ENCODE measurements at places on chromosomes 1 and 21. TPM values are rescaled to one million over a fixed set of nuclear protein-coding genes. Genes with fewer than 3 reads are reported as not detected.

NTMT2 gene
- total RNA-seq: not detected

DNA sequence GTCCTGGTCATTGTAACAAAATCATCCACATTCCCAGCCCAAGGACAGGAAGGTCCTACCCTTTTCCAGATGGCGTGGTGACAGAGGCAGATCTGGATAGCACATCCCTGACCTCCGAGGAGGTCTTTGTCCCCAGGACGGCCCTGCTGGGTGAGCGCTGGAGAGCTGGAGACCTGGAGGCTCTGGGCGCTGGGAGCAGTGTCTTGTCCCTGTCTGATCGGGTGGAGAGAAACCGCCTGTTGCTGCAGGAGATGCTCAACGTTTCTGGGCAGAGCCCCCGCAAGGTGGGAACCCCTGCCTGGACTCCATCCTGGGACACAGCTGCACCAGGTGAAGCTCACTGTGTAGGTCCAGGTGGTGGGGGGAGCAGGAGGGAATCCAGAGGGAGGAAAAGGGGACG lies 4.1 kb downstream of the KIAA1614 start:
- no peak for DNase-seq

DNA sequence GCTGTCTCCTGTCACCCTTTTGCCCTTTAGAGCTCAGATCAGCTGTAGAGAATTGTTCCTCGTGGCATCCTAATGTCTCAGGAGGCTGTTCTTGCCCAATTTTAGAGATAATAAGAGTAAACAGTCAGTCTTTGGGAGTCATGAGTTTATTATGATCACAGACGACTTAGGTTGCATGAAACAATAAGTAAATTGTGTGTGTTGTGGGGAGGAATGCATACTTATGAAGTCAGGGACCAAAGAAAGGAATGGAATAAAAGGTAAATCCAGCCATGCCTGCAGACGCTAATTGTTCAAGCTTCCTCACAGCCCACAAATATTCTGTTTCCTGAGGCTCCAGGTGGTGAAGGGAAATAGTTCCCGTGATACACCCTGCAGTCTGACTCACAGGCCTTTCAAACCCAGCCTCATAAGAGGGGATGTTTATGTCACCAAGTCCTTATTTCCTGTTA lies 897 bp downstream of the EPHX4 start:
- DNase-seq: no peak

CD101 gene
- total RNA-seq: 0.40 TPM

CXADR gene
- not detected for total RNA-seq

FAM78B gene
- total RNA-seq: 0.13 TPM

All from LHCN-M2 (cell line).